ENCODE measurements at places on chromosomes 12 and 14.

GRCh38 chr14:76599559-76600287, 161.5 kb upstream of the VASH1 start:
- DNase-seq: no peak

DNA sequence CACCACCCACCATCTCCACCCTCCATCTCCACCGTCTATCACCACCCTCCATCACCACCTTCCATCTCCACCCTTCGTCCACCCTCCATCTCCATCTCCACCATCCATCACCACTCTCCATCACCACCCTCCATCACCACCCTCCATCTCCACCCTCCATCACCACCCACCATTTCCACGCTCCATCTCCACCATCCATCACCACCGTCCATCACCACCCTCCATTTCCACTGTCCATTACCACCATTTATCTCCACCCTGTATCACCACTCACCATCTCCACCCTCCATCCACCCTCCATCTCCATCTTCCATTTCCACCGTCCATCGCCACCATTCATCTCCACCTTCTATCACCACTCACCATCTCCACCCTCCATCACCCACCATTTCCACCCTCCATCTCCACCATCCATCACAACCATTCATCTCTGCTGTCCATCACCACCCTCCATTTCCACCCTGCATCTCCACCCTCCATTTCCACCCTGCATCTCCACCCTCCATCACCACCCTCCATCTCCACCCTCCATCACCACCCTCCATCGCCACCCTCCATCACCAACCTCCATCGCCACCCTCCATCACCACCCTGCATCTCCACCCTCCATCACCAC, 6.1 kb upstream of the CEP170B start:
- no peak for DNase-seq

DNA sequence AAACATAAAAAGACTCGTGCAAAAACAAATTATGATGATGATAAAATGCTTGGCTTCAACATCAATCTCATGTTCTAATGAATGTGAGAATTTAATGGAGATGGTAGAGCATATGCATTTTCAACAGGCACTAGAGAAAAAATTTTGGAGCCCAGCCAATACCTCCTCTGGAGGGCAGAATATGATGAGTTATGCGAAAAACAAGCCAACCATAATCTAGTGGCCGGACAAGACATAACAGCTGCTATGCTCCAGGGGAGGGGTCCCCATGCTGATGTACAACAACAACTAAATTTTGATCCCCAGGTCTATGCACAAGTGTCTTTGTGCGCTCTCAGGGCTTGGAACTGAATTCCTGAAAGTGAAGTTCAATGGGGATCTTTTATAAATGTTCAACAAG, 1197.5 kb downstream of the LRFN5 start:
- DNase-seq: no peak

GRCh38 chr12:127448906-127449305, 818.1 kb upstream of the TMEM132C start:
- DNase-seq: no peak

GRCh38 chr12:130288691-130289090, 49.0 kb upstream of the PIWIL1 start:
- no peak for DNase-seq

- no peak for DNase-seq
Observed at GRCh38 chr14:103021684-103022001, 35.7 kb downstream of the CDC42BPB start.

All from stimulated activated CD8-positive, alpha-beta memory T cell treated with anti-CD3 and anti-CD28 coated beads, Interleukin-2, amount 100 ng/mL, for 48 hours (primary cell).